NCI-H2227 treated with DMSO at 0.1 percent for 48 hours (cell line): ENCODE measurements at places on chromosomes 16 and 17.

DNA sequence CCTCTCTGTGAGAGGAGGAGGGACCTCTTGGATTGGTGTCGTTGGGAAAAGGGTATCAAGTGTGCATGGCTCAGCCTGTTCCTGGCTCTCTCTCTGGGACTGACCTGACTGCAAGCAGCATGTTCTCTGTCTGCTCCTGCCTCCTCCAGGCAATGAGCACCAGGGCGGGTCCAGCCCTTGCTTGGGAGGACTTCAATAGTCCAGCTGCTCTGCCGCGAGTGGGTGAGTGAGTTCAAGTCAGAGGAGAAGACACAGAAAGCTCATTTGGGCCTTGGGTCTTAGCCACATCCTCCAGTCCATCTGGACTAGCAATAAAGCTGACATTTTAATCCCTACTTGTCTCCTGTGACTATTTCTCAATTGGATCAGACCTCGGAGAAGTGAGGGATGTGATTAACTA, 25.2 kb upstream of the TNS4 start:
- no peak for DNase-seq

DNA sequence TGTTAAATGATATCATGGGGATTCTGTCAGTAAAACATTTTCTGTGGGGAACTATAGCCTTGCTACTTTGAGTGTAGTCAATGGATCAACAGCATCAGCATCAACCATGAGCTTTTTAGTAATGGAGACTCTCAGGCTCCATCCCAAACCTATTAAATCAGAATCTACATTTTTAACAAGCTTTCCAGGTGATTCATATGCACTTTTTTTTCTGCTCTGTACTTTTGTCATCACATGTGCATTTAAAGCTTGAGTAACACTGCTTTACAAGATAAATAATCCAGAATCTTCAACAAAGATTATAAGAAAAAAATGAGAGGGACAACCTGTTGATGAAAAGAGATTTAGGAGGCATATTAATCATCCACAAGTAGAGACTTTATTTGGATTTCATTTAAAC, 23.5 kb downstream of the NUP93 start:
- DNase-seq, result no peak

GRCh38 chr17:60664022-60664421, 13.6 kb upstream of the BCAS3 start:
- no peak for DNase-seq

- DNase-seq, result no peak
Measured at GRCh38 chr16:86100205-86101136, 201.5 kb downstream of the IRF8 start.

DNA sequence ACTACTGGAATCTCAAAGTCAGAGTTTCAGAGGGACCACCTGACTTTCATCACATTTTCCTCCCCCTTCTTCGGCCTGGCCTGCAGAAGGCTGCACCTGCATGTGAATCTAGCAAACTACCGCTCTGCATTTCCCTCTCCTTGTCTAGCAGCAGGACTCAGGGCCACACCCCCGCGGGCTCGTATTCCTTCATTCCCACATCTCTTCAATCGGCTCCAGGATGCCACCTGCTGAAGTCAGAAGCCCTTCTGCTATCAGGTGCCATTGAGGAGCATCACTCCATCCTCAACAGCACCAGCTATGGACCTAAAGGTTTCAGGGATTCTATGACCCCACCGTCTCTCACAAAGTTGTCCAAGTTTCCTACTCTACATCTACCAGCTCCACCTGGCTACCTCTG, 169.5 kb downstream of the VPS53 start:
- DNase-seq, result no peak

DNA sequence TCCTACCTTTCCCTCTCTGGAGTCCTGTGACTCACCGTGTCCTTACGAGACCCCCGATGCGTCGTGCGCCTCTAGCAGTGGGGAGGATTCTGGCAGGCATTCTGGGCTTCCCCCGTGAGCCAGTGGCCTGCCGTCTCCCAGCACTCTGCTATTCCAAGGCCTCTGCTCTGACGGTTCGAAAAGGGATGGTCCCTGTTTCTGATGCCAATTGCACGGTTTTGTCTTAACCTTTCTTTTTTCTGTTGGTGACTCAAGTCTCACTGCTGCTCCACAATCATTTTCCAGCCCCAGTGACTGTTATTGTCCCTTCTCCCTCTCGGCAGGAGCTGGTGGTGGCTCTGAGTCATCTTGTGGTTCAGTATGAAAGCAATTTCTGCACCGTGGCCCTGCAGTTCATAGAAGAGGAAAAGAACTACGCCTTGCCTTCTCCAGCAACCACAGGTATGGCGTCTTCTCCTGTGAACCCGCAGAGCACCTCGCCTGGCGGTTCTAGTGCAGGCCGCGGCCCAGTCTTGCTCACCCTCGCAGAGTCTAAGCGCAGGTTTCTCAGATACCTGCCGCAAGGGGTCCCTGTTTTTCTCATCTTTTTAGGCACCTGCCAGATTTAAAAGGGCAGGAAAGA, 100.1 kb upstream of the CHMP6 start:
- DNase-seq, result no peak

DNA sequence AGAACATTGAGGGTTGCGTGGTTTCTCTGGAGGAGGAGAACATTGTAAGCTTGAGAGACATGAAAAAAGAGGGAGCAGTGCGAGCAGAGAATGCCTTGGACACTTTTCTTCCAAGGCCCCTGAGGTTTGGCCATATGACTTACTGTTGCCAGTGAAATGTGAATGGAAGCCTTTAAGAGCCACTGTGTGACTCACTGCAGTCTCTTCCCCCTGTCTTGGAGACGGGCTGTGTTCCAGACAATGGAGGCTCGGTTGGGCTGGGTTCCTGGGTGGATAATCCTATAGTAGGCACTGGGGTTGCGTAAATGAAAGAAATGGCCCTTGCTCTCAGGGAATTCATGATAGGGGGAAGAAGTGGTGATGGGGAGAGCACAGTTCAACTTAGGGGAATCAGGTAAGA, 75.5 kb downstream of the SHISA9 start:
- DNase-seq, result no peak

- DNase-seq, result no peak
Measured at GRCh38 chr16:22983614-22984013, 165.6 kb downstream of the USP31 start.

DNA sequence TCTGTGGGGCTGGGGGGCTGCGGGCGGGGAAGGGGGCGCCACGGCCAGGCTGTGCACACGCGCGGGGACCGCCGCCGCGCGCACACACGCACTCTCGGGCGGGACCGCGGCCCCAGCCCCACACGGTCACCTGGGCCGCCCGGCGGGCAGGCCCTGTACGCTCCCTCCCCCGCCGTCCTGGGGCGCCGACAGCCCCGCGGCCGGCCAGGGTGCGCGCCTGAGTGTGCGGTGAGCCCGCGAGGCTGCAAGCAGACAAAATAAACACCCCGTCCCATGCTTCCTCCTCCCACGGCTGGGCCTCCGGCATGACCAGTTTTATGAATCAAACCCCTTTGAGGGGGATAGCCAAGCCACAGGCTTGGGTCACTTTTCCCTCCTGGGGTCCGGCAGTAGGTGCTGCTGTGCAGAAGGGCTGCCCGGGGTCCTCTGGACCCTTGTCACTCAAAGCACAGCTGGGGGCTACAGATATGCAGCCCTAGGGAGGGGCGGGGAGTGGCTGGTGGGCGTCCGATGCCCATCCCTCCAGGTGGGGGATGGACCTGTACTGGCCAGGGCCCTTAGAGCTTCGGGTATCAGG, 441 bp downstream of the VASN start:
- DNase-seq, result no peak

DNA sequence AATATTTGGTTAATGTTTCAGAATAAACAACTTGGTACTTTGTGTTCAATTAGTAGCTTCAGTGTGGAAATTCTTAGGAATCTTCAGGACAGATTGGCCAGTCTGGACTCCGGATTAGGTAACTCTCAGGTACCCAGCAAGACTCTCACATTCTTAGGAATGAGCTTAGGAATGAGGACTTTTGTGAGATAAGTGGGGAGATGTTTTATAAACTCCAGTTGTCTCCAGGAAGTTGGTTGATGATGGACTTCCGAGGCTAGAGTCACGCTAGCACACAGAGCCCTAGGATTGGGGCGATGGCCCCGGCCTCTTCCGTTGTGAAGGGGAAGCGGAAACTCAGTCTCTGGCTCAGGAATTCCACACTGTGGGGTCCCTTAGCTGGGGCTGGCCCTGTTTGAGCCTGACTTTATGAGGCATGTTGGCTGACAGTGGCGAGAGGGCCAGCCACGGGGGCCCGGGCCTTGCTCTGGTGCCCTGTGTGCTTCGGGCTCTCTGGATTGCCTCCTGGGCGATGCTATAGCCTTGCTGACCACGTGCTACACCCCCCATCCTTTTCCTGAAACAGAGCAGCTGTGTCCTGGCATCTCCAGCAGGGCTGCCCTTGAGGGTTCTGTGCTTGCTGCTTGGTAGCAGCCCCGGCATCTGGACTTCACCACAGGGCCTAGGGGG, 32.4 kb downstream of the RAB11FIP3 start:
- no peak for DNase-seq

DNA sequence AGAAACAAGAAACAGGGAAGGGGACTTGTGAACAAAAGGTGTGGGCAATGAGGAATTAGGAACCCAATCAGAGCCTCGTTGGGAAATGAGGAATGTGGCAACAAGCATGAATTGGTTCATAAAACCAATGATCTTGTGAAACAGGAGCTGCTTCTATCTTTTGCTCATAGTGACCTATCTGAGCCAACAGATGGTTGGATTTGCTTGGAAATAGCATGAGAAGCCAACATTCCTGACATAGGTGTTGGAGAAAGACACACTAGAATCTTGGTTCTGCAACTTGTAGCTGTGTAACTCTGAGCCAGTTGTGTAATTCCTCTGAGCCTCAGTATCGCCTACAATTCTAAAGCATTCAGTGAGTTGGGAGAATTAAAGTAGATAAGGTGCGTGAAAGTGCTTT, 251.9 kb upstream of the AXIN2 start:
- no peak for DNase-seq

DNA sequence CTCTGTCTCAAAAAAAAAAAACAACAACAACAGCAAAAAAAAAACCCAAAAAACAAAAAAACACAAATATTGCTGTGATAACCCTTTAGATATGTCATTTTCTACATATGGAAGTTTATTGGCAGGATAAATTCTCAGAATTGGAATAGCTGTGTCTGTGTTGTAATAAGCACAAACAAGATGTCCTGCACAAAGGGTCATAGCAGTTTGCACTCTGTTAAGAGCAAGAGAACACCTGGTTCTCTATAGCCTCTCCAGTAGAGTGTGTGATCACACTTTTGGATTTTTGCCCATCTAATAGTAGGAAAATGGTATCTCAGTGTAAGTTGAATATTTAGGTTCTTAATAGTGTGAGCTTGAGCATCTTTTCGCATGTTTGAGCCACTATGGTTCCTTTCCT, 60.4 kb downstream of the USP43 start:
- DNase-seq, result no peak

- DNase-seq, result no peak
Measured at GRCh38 chr17:74133740-74134139, 69.7 kb upstream of the RPL38 start.

- no peak for DNase-seq
Measured at GRCh38 chr16:81365731-81366130, 51.0 kb downstream of the GAN start.

DNA sequence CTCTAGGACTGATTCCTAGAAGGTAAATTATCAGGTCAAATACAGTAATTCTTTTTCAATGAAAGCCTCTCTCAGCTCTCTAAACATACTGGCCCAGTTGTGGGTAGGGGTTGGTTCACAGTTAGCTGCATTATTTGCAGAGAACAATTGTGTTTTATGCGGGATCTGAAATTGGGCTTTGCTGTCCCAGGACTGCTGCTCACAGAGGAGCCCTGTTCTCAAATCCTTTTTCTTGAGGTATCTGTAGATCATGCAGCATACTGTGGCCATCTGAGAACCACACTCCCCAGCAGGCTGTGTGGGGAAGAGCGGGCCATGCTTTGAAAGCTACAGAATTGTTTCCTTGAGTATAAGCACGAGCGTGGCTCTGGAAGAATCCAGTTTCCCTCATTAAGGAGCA, 17.5 kb downstream of the MTHFSD start:
- no peak for DNase-seq

GRCh38 chr17:71003736-71004135, 834.4 kb downstream of the KCNJ2 start:
- DNase-seq, result no peak

GRCh38 chr17:44356241-44356640, 7.4 kb downstream of the FAM171A2 start:
- no peak for DNase-seq

DNA sequence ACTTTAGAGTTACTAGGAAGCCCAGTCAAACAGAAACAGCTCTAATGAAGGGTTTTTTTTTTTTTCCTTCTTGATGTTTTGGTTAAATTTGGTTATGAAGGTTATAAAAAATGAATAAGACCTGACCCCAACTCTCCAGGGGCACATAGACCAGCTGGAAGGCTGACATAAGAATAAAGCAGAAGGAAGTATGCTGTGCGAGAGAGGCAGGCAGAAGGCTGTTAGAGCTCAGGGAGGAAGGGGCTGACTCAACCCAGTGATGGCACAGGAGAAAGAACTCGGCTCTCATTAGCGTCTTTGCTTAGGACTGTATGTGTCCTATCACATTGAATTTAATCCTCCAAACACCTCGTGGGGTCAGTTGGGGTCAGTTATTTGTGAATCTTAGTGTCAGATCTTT, 474.6 kb downstream of the PMP22 start:
- no peak for DNase-seq

- no peak for DNase-seq
Measured at GRCh38 chr17:10790491-10791401, 13.2 kb downstream of the TMEM238L start.

GRCh38 chr16:86590501-86591144, 12.3 kb downstream of the FOXL1 start:
- DNase-seq, result no peak

DNA sequence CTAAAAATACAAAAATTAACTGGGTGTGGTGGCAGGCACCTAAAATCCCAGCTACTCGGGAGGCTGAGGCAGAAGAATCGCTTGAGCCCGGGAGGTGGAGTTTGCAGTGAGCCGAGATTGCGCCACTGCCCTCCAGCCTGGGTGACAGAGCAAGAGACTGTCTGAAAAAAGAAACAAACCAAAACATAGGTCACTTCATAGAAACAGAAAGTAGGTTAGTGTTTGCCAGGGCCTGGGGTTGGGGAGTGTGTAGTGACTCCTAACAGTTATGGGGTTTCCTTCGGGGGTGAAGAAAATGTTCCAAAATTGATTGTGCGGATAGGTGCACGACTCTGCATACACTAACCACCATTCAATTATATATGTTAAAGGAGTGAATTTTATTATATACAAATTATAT, 59.2 kb downstream of the ATP2C2 start:
- DNase-seq, result no peak

GRCh38 chr17:70137451-70138230, 31.7 kb upstream of the KCNJ2 start:
- DNase-seq, result no peak

DNA sequence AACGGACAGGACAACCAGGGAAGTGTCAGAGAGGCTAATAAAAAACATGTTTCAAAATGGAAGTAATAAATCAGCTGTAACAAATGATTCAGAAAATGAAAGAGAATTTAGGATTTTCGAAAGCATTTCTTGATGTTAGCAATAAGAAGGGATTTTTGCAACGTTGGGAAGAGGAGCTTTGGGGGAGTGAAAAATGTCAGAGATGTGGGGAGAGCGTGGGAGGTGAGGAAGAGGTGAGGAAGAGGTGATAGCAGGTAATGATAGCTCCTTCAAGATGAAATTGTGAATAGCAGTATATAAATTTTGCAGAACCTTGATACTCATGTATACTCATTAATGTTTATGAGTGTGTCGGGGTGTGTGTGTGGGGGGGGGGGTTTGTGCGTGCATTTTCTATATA, 76.2 kb upstream of the COX10 start:
- DNase-seq, result no peak
